Substantia nigra (tissue), 51 donors: ENCODE measurements at places on chromosomes 7 and 10.

DNA sequence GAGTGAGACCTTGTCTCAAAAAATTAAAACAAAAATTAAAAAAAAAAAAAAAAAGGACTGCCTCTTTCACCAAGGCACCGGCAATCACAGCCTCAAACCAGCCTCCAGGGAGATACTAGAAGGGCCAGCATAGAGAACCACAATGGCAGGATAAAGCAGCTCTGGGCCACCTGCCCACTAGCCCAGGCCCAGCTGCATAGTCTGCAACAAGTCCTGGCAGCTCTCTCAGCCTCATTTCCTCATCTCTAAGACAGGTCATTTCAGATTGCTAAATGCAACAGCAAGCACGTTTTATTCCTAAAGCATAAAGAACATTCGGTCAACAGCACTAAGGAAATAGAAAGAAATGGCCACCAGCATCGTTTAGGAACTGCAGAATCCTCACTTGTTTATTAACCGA is 28.8 kb downstream of the XPNPEP1 start:
- DNase-seq: peak; percentile 42

DNA sequence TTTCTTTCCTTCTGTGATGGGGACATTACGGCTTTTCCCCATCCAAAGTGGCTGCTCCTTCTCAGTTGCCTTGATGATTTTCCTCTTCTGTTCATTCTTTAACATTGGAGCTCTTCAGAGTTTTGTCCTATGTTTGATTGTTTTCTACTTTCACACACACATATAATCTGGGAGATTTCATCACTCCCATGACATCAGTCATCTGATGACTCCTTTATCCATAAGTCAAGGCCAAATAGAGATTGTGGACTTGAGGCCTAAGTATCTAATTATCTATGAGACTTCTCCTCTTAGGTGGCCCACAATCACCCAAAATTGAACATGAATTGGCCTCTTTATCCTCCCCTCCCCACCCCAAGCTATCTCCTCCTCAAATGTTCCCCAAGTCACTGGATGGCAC is 5.3 kb upstream of the COL1A2 start:
- no peak for DNase-seq

- DNase-seq: no peak
Measured at GRCh38 chr10:8556321-8556720, 501.8 kb downstream of the GATA3 start.

- DNase-seq: no peak
Measured at GRCh38 chr10:94645285-94645684, 38.2 kb upstream of the CYP2C18 start.

DNA sequence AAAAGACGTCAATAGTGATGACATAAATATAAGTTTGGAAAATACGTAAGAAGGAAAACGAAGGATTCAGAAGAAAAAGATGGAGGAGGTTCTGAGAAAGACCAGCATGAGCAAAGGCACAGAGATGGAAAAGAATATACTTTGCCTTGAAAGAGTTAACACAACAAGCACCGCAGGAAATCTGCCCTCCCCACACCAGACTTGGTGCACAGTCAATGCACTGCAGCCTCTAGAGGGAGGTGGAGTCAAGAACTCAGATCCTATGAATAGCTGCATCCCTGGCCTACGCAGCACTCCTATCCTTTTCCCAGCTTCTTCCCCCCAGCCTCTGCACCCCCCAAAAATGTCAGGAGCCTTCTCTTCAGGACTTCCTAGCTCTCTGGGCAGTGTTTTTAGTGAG is 1370.6 kb upstream of the LRRTM3 start:
- DNase-seq: no peak
